GM20000 (cell line): ENCODE measurements at places on chromosomes 2 and 18.
A peak's percentile ranks its signal among the peaks of the same experiment; 100 is the strongest.

DNA sequence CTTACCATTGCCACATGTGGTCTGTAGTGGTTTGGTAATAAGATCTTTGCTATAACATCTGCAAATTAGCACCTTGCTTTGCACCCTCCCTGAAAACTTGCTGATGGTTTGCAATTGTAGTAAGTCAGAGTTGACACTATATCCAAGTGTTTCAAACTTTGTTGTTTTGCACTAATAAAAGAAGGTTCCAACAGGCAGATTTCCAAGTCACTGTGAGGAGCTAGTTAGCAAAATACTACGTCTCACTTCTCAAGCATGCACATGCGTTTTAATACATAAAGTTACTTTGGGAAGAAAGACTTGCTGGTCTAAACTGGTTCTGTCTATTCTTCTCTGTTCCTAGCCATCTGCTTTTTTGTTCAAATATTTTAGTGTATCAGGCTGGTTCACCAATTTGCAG is 103.7 kb upstream of the ZNF521 start:
- DNase-seq: no peak

DNA sequence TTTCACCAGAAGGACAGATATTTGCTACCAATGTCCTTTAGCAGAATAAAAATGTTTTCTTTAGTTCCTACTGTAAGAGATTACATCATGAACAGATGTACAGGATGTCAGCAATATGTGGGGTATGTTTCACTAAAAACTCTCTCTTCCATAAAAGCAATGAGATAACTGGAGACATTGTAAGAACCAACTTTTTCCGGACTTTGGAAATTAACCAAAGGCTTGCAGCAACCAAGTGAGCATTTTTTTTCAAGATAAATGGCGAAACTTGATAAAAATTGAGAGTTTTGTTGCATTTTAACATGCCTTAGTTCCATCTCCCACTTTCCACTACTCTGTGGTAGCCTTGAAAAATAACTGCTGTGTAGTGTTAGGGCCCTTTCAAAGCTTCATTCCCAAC is 429.8 kb upstream of the CDH2 start:
- DNase-seq: no peak

DNA sequence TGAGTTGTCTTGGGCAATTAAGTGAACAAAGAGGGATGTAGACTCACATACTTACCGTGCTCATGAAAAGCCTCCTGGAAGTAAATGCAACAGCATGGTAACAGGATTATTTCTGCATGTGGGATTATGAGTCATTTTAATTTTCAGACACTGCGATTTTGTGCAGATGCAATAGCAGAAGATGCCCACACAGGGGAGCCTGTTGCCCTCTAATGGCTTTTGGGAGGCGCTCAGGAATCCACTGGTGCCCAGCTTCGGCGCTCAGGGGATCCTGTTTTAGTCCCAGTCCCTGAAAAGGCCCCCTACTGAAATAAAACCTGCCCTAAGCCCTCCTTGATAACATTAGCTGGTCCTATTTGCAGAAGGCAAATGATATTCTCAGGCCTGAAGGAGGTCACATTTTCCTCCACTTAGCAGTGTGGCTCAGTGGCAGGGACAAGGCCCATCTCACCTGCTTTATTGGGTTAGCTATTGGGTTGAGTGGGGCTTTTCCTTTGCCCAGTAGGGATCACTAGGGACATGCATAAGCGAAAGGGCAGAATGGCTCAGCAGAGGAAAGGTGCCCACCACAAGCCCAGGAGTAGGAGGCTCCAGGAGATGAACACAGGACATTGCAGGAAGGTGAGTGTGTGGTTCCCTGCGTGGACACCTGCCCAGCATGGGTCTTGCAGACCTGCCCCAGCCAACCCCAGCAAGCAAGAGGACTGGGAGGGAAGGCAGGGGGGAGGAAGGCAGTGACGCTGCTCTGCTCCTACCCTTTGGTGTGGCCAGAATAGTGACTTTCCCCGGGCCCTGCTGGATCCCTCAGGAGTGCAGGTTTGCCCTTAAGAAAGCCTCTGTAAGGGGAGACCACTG is 26.5 kb upstream of the KCNS3 start:
- peak; percentile 65 for DNase-seq

GRCh38 chr2:241980193-241980592 is 110.7 kb downstream of the RTP5 start:
- DNase-seq: no peak

DNA sequence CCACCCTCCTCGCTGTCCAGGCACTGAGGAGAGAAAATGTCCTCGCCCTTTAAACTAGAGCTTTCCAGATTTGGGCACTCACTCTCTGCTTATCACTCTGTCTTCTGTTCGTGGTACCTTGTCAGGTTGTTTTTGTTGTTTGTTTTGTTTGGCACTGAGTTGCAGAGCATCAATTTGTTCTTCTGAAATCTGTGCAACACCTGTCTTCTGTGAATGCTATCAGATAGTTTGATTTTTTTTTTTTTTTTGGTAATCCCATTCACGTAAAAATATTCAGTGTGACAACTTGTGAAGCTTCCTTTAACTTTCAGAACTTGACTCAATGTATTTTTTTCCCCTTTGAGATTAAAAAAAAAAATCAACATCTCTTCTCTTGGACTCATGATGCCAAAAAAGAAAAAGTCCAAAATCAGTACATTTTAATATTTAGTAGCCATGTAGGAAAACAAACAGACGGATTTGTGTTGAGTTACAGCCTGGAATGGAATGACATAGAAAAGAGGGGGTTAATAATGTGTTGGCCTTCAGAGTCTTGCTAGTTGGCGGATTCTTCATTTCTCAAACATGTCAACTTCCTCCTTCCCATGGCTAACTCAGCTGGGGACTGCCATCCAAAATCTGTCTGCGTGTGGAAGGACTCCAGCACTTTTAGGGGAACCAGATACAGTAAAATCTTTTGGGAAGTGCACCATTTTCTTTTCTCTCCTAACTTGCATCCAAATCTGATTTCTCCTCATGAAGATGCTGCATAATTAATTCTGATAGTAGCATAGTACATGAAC is 1.6 kb downstream of the TMEM178A start:
- no peak for DNase-seq

DNA sequence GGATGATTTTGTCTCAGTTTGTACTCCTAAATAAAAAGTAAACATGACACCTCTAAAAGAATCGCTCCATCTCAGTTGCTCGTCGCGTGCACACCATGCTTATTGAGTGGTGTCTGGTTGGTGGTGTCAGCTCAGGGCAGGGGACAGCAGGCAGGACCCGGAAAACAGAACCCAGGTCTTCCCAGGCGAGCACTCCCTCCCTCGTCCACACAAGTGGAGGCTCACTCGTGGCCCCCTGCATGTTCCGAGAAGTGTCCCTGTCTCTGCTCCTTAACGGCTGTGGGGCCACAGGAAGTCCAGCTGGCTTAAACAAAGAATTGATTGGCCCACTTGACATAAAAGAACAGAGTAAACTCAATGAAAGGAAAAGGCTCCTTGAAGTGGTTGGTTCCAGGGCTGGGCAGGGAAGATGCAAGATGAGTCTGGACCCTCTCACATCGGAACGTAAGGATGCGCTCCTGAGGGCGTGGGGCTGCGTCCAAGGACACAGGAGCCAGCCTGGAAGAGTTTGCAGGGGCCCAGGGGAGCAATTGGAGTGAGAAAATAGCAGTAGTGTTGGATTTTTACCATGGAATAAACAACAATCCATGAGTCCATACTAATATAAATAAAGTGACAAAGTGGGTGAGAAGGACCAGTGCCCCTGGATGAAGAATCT is 13.1 kb upstream of the CNDP1 start:
- no peak for DNase-seq

DNA sequence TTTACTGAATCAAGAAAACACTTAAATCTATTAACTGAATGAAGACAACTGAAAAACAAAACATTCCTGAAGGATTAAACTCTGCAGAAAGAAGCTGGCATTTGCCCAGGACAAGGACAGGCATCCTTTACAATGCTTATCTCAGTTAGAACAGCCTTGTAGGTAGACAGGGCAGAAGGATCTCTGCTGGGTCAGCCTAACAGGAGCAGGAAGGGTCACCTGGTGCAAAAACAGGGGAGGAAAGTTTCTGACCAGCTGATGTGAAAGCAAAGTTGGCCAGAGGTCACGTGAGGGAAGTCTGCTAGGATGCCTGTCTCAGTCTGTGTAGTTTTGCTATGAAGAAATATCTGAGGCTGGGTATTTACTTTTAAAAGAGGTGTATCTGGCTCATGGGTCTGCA is 348.6 kb downstream of the ANAPC1 start:
- DNase-seq: no peak

DNA sequence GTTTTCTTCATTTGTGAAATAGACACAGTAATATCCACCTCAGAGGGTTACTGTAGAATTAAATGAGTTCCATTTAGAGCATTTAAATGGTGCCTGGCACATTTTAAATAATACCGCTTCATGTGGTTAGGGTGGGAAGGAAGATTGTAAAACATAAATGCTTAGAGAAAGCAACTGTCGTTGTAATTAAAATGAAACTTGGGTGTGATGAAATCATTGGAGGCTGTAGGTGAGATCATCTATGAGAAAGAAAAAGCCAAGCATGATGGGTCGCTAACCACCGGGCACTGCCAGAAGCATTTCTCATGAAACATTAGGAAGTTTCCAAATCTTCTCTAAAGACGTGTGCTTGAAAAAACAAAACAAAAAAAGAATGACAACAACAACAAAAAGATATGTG is 8.2 kb upstream of the SLC39A10 start:
- DNase-seq: no peak

GRCh38 chr18:32093523-32093922 is 1.8 kb downstream of the RNF138 start:
- DNase-seq: peak; percentile 20

DNA sequence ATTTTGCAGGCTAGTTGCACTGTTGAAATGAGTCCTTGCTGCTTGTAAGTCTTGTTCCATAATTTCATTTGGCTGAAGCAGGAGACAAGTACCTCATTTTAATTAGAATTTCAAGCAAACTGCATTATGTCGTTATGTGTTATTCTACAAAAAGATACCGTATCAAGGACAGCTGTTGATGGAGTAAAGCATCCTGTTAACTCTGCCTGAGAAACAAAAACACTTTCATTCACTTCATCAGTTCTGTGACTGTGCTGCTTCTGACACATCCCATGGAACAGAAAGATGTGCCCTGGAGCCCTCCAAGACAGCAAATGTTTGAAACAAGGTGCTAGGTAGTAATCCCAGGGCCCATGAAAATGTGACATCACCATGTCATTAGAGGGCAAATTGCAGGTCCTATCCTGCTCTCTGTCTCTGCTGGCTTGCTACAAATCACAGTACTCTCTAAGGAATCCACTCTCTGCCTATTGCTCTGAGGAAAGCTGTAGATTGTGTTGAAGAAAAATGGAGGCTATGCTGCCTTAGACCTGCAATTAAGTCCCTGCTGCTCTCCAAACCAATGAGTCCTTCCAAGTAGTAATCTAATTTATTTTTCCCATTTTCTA is 209.7 kb upstream of the PARD3B start:
- no peak for DNase-seq

GRCh38 chr2:149180226-149180875 is 141.9 kb downstream of the LYPD6B start:
- no peak for DNase-seq

- no peak for DNase-seq
Observed at GRCh38 chr18:12703096-12703567, 290 bp downstream of the PSMG2 start.

- DNase-seq: no peak
Observed at GRCh38 chr2:65485839-65486238, 53.4 kb upstream of the SPRED2 start.

DNA sequence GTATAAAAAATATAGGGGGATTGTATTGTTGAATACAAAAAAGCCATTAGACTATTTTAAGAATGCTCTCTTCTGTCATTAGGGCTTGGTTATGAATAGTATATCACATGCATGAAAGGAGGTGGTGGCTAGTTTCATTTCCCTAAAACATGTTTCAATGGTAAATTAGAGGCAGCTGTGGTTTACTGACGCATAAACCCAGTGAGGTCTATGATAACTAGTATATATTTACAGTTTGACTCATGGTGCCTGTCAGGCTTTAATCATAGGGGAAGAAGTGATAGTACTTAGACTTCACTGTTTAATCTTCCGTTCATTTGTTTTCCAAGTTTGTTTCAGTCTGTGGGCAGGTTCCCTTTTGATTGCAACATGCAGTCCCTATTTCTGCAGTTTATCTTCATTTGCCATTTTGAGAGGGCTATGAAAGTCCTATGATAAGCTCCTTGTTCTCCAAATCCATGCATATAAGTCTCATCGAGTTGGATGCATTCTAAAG is 55.1 kb upstream of the MAP4K3 start:
- DNase-seq: peak; percentile 77

- DNase-seq: no peak
Observed at GRCh38 chr2:221245045-221245444, 327.1 kb downstream of the EPHA4 start.

- DNase-seq: no peak
Observed at GRCh38 chr2:183998797-183999190, 599.5 kb upstream of the ZNF804A start.

GRCh38 chr2:222318026-222318711 is 19.4 kb upstream of the PAX3 start:
- DNase-seq: peak; percentile 84

DNA sequence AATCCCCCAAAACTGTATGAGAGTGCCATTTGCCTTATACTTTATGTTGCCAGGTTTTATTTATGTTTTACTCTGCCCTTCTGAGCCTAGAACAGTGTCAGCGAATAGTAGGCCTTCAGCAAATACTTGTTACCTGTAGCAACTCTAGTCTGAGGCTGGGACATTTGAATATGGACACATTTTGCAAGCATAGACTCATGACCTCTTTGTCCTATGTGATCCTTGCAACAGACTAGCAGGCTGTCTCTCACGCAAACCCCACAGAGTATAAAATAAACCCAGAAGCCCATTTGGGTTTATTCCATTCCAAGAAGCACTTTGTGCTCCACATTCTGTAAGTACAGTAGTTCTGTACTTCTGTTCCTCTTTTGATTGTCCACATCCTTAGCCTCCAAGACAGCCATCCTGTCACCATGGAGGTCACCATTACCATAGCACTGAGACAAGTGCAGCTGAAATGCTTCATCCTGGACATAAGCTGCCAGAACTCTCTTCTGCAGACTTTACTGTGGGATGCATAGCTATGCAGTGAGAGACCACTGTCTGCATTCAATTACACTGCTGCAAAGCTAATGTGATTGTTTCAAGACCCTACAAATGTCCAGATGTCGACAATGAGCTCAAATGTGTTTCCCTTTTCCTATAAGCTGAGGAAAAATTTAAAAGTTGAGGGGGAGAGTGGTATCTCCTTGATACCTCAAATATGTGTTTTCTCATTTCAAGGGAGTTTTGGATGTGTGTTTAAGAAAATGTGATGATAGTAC is 425.7 kb downstream of the PID1 start:
- no peak for DNase-seq

DNA sequence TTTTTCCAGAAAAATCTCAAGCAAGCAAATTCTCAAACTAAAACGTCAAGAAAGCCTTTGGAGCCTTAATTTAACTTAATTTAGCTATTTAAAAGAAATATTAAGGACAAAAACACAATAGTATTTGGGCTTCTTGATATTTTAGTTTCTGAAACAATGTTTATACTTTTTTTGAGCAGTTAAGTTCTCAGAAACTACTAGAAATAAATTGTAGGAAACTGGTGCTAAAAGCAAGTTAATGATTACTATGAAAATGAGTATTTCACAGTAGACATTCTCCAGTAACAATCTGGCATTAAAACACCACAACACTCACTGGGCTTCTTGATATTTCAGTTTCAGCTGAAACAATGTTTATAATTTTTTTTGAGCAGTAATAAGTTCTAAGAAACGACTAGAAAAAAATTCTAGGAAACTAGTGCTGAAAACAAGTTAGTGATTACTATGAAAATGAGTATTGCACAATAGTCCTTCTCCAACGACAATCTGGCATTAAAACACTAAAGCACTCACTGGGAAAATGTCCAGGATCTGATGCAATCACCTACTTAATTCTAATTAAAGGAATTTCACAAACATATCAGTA is 45.1 kb downstream of the TRAK2 start:
- no peak for DNase-seq
